Left ventricle myocardium inferior (tissue), 1 donor: ENCODE measurements at places on chromosomes 13 and 19. TPM values are rescaled to one million over a fixed set of nuclear protein-coding genes. Genes with fewer than 3 reads are reported as not detected.

Gene RPS19
- 611 TPM for total RNA-seq

- no peaks in the 10 kb centered on the region for H3K36me3 ChIP-seq
- peaks cover 63% of the 10 kb centered on the region for H3K4me1 ChIP-seq
- DNase-seq = no peak
- no peak overlapping the region for H3K27ac ChIP-seq
- no peaks in the 10 kb centered on the region for H3K27me3 ChIP-seq
These were observed 8.0 kb downstream of the RASA3 start for GRCh38 chr13:114124431-114124830.

DNA sequence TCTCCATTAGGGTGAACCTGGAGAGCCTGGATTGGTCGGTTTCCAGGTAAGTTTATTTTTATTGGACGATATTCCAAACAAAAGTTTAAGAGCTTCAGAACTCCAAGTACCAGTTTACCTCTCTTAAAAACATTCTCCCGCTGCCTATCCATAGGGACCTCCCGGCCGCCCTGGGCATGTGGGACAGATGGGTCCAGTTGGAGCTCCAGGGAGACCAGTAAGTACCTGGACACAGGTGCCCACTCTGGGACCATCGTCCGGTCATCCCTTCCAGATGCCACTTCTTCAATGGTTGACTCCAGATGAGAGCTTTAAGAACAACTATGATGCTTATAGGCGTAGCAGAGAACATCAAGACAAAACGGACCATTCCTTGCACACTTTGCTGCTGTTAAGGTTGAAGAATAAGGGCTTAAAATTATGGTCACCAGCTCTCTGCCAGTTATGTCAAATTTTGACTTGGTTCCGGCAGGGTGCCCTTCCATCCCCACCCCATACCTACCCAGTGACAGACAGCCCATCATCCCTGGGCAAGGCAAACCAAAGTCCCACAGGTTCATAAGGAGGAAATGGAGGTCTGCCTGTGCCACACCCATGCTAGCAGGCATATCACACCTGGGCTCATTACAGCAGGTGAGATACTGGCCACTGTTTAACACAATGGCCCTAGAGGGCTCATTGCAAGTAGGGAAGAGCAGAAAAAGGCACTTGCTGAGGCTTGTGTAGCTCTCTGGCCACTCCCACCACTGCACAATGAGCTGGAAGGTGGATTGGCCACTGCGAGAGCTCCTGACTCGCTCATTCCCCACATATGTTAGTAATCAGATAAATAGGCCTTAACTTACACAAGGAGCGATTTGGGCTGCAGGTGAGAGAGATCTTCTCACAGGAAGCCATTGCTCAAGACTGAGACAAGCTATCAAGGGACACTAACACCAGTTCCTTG lies 123.6 kb downstream of the COL4A2 start:
- H3K36me3 ChIP-seq = peaks cover 73% of the 10 kb centered on the region
- peak overlapping the region; percentile 70 for H3K27ac ChIP-seq
- H3K4me3 ChIP-seq = no peak overlapping the region
- H3K4me1 ChIP-seq = peaks cover 71% of the 10 kb centered on the region
- DNase-seq = no peak

DNA sequence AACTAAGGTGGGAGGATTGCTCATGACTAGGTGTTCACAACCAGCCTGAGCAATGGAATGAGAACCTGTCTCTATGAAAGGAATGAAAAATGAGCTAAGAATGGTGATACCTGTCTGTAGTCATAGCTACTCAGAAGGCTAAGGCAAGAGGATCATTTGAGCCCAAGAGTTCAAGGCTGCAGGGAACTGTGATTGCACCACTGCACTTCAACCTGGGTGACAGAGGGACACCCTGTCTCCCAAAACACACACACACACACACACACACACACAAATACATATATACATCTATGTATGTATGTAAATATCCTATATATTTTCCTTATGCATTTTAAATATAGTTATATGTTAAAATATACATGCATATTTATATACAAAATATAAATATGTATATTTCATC lies 7.4 kb upstream of the ZNF433 start:
- H3K27ac ChIP-seq = no peak overlapping the region
- H3K27me3 ChIP-seq = no peaks in the 10 kb centered on the region
- H3K4me1 ChIP-seq = no peaks in the 10 kb centered on the region
- no peak for DNase-seq

GRCh38 chr13:34164582-34164981 lies 346.6 kb downstream of the RFC3 start:
- peaks cover 23% of the 10 kb centered on the region for H3K4me1 ChIP-seq
- H3K27me3 ChIP-seq = no peaks in the 10 kb centered on the region
- no peak overlapping the region for H3K27ac ChIP-seq
- DNase-seq = no peak
- no peaks in the 10 kb centered on the region for H3K36me3 ChIP-seq

Gene ANKRD24
- total RNA-seq = 0.22 TPM

Gene GRIK5
- total RNA-seq = 2.1 TPM

Gene CEACAM3
- not detected for total RNA-seq

Gene CCDC70
- not detected for total RNA-seq

DNA sequence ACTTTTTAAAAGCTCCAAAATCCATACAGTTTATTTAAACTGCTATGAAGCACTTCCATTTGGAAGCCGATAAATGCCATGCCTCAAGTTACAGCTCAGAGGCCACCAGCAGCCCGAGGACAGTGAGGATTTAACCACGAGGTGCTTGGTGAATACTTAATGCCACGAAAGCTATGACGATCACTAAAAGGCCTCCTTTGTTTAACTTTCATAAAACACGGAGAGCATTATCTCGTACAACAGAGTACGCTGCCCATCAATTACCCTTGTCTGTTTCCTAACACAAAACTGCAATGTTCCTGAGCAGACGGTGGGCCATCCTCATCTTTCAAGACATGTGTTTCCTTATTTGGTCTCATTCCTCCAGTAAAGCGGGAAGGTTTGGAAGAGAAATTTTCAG lies 58.4 kb downstream of the PEPD start:
- no peaks in the 10 kb centered on the region for H3K27me3 ChIP-seq
- no peak for DNase-seq
- H3K4me3 ChIP-seq = no peak overlapping the region

Gene ERICH4
- not detected for total RNA-seq

Gene CRTC1
- total RNA-seq = 9.7 TPM

DNA sequence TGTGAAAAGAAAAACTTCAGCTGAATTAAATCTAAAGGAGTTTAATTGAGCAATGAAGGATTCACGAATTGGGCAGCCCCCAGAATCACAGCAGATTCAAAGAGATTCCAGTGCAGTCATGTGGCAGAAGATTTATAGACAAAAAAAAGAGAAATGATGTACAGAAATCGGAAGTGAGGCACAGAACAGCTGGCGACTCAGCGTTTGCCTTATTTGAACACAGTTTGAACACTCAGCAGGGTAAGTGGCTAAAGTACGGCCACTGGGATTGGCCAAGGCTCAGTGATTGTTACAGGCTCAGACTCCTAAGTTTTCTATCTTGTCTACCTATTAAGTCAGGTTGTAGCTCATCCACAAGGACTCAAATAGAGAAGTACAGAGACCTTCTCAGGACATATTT lies 11.6 kb upstream of the CFAP97D2 start:
- peaks cover 19% of the 10 kb centered on the region for H3K4me1 ChIP-seq
- no peak overlapping the region for H3K4me3 ChIP-seq
- peaks cover 40% of the 10 kb centered on the region for H3K27me3 ChIP-seq
